ENCODE measurements at places on chromosomes 3 and 15.

GRCh38 chr3:168186293-168186983 lies 90.7 kb upstream of the GOLIM4 start:
- DNase-seq = peak; percentile 14

DNA sequence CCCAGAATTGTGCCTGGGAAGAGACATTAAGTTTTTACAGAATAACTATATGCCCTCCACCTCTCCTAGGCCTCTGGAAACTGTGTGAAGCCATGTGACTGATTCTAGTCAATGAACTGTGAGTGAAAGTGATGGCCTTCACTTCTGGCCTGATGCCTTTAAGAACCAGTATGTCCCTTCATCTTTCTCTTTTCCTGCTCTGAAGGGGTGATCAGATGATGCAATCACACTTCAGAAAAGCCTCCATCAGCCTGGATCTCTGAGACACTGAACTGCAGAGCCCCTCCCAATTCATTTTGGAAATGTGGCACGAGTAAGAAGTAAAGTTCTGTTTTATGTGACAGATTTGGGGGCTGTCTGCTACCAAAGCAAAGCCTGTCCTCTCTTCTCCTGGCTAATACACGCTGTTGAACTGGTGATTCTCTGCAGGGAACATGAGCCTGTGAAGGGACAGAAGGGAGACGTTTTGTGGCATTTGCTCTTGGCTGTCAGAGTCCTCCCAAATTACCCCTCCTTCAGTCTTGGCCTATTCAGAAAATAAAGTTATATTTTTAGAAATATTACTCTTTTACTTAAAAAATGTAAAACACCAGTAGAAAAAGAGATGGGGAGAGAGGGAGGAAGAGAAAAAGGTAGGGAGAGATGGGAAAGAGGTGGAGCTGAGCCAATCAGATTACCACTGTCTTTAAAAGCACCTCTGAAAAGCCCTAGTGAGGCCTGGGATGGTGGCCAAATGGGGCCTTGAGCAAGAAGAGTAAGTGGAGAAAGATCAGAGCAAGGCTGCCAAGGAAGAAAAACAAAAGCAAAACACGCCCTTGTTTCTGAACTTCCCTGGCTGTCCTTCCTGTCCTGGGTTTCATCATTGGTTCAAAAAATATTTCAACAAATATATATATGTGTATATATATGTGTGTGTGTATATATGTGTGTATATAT lies 40.9 kb upstream of the RYK start:
- peak; percentile 46 for DNase-seq

DNA sequence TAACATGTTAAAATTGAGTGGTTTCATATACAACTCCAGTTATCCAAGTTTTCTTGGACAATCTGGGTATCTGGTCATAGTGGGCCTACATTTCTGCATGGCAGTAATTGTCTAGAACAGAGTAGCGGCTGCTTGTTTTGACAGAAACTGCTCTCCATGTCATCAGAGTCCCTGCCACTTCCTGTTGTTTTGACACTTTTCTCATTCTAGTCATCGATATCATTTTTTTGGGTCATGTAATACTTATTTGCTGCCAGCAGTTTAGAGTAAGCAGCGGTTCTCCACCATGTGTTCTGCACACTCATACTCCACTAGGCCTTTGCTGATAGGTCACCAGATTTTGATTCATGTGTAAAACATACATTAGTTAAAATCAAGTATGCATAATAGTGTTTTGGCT lies 81.5 kb downstream of the SLC25A26 start:
- no peak for DNase-seq

- DNase-seq = peak; percentile 60
Measured at GRCh38 chr3:69739204-69740102, at the start of gene MITF. Gene MITF, plus strand, starts transcription at chr3:69739464. Its CDS starts 134 bp downstream, at chr3:69739598.

DNA sequence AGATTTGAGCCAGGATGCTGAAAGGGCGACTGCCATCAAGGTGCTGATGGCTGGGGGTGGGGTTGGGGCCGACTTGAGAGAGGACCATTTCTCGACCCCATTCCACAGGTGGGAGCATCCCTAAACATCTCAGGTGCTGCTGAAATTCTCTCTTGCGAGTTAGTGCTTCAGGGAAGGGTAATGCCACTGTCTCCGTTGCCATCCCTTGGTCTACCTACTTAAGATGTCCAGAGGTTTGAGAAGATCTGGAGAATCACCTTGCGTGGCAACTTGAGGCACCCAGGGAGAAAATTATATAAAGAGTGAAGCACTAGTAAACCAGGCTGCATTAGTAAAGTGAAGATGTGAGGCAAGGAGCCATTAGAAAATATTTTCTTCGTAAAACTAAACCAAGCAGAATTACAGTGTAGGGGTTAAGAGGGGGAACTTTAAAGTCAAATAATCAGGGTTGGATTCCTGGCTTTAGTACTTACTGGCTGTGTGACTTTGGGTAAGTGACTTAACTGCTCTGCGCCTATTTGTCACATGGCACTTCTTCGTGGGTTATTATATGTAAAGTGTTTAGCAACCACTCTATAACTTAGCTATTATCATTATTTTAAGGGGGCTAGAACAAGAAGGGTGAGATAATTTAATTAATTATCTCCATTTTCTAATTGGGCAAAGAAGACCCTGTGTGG lies 662 bp upstream of the RFTN1 start:
- no peak for DNase-seq

DNA sequence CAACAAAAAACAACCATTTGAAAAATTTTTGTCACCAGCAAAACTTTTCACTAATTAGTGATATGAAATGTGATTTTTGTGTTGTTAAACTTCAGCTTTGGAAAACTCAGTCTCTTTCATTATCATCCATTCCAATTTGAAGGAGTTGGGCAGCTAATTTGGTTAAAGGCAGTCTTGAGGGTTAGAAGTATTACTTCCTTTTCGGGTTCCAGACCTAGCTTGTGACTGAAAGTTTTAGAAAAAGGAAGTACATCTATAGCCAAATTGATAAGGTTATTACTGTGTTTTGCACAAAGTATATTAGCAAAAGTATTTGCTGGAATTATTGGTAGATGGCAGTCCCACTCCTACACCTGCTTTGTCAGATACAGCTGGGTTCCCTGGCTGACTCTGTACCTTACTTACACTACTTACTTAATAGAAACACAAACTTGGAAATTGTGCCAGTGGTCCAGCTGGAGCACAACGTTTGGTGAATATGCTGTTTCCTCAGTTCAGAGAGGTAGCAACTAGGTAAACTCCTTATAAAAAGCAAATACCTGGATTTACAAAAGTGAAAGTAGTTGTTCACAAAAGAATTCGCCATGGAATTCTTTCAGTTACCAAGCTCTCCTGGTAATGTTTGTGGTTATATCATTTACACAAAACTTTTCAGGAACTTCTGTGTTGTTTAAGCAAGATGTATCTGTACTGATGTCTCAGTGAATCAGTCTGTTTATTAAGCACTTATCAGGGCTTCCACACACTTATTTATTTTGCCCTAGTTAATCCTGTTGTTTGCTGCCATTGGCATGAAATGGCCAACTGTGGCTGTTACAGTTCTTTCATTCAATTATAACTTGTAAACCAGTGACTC lies 31.6 kb downstream of the TIPARP start:
- no peak for DNase-seq

- DNase-seq = no peak
Measured at GRCh38 chr3:187719628-187720336, 17.4 kb upstream of the RTP2 start.

- no peak for DNase-seq
Measured at GRCh38 chr3:53519065-53519709, 24.8 kb downstream of the CACNA1D start.

- DNase-seq = no peak
Measured at GRCh38 chr3:127197300-127198189, 4.6 kb downstream of the PRR23E start.

- DNase-seq = no peak
Measured at GRCh38 chr3:138471481-138471880, 37.1 kb downstream of the ESYT3 start.

GRCh38 chr3:46909535-46910161 lies 32.1 kb downstream of the PTH1R start:
- DNase-seq = peak; percentile 90

- DNase-seq = no peak
Measured at GRCh38 chr15:53586799-53587198, 172.7 kb downstream of the WDR72 start.

GRCh38 chr15:101672298-101672697 lies 20.1 kb upstream of the TM2D3 start:
- no peak for DNase-seq

DNA sequence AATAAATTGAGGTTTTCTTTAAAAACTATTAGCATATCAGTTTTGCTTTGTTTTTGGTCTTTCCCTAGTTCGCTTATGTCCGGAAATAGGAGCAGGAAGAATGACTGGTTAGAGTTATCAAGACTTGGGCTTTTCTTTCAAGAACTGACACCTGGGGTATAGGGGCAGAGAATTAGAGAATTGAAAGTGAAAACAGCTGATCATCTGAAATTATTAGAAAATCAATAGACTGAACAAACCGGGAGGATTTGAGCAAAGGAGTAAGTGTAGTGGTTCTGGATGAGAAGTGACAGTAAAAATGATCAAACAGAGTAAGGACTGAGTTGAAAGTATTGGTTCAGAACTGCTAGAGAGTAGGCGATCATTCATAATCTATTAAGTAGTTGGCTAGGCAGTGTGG lies 6.0 kb downstream of the MINDY2 start:
- DNase-seq = no peak

GRCh38 chr3:87336761-87337160 lies 60.4 kb upstream of the POU1F1 start:
- DNase-seq = no peak

DNA sequence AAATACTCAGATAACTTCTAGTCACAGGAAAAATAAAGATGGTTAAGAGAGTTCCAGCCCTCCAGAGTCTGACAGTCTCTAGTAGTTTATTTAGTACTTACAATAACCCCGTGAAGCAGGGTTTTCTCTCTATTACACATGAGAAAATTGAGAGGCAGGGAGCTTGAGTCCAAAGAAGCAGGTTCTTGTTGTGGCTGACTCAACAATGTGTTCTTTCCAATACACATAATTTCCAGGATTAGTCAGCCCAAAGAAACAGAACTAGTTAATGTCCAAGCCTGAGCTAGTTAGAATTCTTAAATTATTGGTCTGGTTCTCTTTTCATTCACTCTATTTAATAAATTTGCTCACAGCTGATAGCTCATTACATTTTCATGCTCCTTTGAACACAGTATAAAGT lies 49.9 kb downstream of the ALDH1A2 start:
- DNase-seq = no peak

DNA sequence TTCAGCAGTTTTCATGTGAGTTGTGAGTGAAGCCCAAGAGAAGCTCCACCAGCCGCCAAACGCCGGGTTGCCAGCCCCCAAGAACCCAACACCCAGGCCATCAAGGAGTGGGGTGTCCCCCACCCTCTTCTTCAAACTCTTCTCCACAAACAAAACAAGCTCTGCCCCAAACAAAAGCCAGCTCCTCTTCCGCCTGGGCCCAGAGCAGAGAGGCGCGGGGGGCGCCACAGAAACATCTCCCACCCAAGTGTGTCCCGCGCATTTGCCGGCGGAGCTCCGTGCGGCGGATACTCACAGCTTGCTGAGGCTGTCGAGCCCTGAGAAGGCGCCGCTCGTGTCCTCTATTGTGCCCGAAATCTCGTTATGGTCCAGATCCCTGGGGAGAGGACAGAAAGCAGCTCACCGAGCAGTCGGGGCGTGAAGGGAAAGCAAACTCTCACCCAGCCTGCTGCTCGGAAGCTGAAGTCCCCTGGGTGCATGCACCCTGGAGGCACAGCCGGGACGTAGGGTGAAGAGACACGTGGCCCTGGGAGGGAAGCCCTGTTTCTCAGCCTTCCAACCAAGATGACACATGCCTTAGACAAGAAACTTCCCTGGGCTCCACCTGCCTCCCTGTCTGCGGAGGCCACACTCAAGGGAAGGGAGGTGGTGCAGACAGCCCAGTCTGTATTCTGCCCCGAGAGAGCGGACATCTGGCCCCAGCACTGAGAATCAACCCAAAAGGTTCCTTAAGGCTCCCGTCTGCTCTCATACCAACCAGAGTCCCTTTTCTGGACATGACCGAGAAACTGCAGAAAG lies 95.7 kb downstream of the LRIG1 start:
- no peak for DNase-seq

DNA sequence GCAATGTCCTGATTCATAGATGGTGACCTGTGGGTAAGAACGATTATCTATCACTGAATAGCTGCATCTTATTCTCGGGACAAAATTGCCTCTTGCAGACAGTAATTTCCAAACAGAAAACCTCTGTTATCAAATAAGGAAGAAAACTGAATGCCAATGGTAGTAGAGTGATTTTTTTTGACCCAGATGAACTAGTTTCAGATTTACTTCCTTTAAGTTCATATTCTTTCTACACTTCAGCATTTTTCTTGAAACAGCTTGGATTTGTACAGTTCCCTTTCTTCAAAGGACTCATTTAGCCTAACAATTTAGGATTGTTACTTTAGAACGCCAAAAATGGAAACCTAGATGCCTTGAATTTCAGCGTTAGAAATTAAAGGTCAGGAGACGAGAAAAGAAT lies 14.6 kb downstream of the ETV5 start:
- no peak for DNase-seq
